ENCODE measurements at places on chromosomes 6 and 20.

- DNase-seq, result no peak
These were observed 45.1 kb downstream of the PTK7 start for GRCh38 chr6:43120944-43121913.

DNA sequence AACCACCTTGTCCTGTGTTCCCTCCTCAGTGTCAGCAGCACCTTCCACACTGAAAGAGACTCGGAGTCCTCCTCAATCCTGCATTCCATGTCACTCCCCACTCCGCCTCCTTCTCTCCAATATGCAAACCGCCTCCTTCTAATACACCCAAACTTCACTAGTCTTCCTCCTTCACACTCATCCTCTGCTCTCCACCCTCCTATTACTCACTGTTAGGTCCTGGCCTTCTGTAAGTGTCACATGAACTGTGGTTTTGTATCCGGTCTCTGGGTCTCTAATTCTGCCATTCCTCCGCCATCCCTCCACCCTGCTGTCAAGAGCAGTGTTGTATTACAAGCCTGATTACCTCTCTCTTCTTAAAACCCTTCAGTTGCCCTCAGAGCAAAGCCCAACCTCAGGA, 200.5 kb upstream of the CDYL start:
- no peak for DNase-seq

DNA sequence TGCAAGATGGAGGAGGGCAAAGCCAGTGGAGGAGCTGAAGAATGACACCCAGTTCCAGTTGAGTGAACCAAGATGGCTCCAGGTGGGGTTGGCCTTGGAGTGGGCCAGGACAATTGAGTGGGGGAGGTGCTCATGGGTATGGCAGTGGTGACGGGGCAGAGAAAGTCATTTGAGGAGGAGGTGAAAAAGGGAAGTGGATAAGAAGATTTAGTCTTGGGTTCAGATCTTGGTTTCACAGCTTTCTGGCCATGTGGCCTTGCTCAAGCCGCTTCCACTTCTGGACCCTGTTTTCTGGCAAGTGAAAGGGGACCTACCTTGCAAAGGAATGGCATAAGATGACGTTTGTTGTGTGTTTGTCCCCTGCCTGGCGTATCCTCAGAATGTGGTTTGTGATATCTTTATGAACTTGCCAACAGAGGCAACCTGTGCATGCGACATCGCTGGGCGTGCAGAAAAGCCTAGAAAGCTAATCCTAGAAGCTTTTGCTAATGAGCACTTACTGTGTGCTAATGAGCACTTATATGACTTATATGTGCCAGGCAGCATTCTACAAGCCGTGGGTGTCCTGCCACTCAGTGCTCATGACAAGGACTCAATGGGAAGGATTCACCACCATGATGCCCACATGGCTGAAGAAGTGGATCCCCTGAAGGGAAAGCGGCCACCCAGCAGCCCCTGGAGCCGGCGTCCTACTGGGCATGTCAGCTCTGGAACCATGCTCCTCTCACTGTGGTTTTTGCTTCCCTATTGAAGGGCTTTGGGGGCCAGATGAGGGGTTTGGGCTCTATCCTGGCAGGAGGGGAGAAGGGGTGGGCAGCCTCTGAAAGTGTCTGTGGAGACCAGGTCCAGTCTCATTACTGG, 23.6 kb upstream of the STX16 start:
- no peak for DNase-seq

- peak; percentile 4 for DNase-seq
These were observed 52.7 kb downstream of the CDH22 start for GRCh38 chr20:46255440-46256104.

- no peak for DNase-seq
These were observed 115.4 kb downstream of the MTFR2 start for GRCh38 chr6:136134751-136135150.

GRCh38 chr20:46430921-46431712, 24.7 kb upstream of the ELMO2 start:
- no peak for DNase-seq

Measured in stimulated activated CD8-positive, alpha-beta memory T cell treated with anti-CD3 and anti-CD28 coated beads, Interleukin-7, amount 100 ng/mL, for 1 hour (primary cell).